ENCODE measurements at places on chromosomes 11 and 22. TPM values are rescaled to one million over a fixed set of nuclear protein-coding genes. Genes with fewer than 3 reads are reported as not detected.

GRCh38 chr11:10797001-10797400, 11.7 kb downstream of the EIF4G2 start:
- no peak for DNase-seq

- no peak for DNase-seq
Measured at GRCh38 chr22:49263101-49263500, 564.6 kb downstream of the BRD1 start.

DNA sequence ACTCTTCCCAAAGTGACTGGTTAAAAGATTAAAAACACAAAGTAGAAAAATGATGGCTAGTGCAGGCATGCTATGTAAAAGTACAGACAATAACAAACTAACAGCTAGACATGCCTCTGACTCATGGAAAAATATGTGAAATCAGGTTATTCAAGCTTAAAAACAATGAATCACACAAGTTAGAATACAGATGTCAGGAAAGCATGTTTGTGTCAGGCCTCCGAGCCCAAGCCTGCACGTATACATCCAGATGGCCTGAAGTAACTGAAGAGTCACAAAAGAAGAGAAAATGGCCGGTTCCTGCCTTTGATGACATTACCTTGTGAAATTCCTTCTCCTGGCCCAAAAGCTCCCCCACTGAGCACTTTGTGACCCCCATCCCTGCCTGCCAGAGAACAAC, 110.1 kb downstream of the NOX4 start:
- DNase-seq = no peak

Gene OR6A2
- not detected for total RNA-seq

Gene RASL10A
- 3.1 TPM for total RNA-seq

Gene MMP3
- not detected for total RNA-seq

Measured in left cardiac atrium (tissue), 4 donors.